ENCODE measurements at places on chromosomes 1 and 21.

GRCh38 chr21:8989721-8990325, 1531.6 kb upstream of the TPTE start:
- no peak for DNase-seq

GRCh38 chr1:233005703-233006102, 55.3 kb downstream of the NTPCR start:
- no peak for DNase-seq

DNA sequence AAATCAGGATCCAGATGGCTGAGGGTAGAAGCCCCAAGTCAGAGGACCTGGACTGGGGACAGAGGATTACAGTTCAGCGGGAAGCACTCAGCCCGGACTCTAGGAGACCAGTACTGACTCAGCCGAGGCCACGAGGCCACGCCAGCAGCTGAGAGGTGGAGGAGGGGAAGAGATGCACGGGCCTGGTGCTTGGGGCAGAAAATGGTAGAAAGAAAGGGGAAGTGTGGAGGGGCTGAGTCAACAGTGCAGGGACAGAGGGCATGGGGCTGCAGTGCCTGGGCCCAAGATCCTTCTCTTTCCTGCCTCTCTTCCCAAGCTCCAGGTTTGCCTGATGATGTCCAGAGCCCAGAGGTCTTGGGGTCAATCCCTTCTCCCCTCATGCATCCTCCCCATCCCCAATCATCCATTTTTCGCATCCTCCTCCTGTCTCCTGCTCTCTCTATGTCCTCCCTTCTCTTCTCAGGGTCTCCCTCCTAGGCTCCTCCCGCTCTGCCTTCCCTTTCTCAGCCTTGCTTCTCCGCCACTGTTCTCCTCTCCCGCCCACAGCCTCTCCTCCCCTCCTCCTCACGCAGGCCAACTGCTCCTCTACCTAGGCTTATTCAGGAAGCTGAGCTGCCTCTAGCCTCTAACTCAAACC, 7.7 kb downstream of the ARHGEF2 start:
- DNase-seq = peak; percentile 78

GRCh38 chr1:80018348-80018747, 1011.8 kb upstream of the ADGRL4 start:
- DNase-seq = no peak

GRCh38 chr21:46438241-46438640, 20.4 kb upstream of the DIP2A start:
- DNase-seq = no peak

GRCh38 chr1:166272851-166273250, 106.0 kb upstream of the FAM78B start:
- DNase-seq = no peak

GRCh38 chr1:18734001-18734400, 103.4 kb downstream of the PAX7 start:
- DNase-seq = no peak

- no peak for DNase-seq
Measured at GRCh38 chr1:22326931-22327330, 124.7 kb upstream of the ZBTB40 start.

GRCh38 chr1:17236779-17237560, 11.9 kb upstream of the PADI3 start:
- DNase-seq = peak; percentile 74

- DNase-seq = no peak
Measured at GRCh38 chr1:79519084-79519760, 512.7 kb upstream of the ADGRL4 start.

- DNase-seq = no peak
Measured at GRCh38 chr1:78490861-78491450, at the start of gene PTGFR. TSS of gene PTGFR (plus strand) at chr1:78490974. CDS start at chr1:78492744, 1,770 bp downstream.

GRCh38 chr1:93448983-93449804, 1.3 kb downstream of the FNBP1L start:
- no peak for DNase-seq

DNA sequence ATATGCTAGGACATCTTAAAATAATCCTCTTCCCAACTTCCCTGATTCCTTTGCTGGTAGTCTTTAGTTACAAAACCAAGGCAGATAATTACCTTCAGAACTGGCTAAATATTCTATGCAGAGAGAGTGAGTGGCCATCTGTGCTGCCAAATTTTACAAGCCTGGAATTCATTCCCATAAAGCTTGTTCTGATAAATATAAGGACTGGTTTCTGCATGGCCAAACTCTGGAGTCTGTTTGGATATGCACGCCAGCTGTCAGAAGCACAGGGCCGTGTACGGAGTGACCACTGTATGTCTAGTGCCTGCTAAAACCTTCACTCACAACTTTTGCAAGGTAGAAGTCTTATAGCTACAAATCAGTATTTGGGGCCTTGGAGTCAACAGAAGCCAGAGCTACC, 66.5 kb upstream of the RAVER2 start:
- DNase-seq = no peak

GRCh38 chr1:233168384-233168783, 127.1 kb downstream of the PCNX2 start:
- no peak for DNase-seq

- no peak for DNase-seq
Measured at GRCh38 chr1:32464191-32464715, 619 bp upstream of the ZBTB8B start.

- no peak for DNase-seq
Measured at GRCh38 chr1:193727850-193728249, 541.4 kb upstream of the B3GALT2 start.

DNA sequence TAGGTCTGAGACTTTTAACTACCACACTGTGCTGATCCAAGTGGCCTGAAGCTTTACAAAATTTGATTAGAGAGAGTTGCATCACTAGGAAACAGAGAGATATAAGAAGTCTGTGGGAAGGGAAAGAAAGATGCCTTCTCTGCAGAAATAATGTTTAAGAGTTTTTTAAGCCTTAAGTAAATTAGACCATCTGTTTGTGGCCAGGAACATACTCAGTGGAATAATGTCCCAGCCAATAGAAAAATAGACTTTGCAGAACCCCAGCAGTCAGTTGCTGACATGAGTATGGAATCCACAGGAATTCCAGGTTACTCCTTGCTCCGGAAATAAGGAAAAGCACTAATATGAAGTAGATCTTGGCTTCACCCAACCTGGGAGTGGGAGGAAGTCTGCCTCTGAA, 144.8 kb downstream of the ST6GALNAC5 start:
- no peak for DNase-seq

GRCh38 chr1:157091186-157091585, 8.4 kb downstream of the ETV3L start:
- DNase-seq = no peak

DNA sequence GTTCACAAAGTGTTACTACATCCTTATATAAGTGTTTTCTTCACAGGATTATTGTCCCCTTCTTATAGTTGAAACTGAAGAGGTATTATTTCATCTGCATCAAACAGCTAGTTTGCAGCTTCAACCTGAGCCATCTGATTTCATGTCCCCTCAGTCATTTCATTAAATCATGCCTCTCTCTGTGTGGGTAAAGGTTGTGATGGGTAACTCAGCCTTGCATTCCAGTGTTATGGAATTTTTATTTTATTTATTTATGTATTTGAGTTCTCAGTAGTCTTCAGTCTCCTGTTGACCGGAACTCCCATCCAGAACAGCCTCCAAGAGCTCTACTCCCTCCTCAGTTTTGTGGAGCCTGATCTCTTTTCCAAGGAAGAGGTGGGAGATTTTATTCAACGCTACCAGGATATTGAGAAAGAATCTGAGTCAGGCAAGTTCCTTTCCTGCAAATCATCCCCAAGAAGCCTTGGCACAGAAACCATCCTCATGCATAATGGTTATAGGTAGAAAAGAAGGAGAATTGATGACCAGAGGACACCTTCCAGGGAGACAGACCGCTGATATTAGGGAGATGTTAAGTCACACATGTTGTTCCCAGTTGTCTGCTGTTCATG, 21.8 kb downstream of the CHD1L start:
- DNase-seq = no peak

All from activated naive CD4-positive, alpha-beta T cell treated with anti-CD3 and anti-CD28 coated beads, Interleukin-2, amount 50 U/mL, for 72 hours (primary cell).